ENCODE measurements at places on chromosomes 4 and X. TPM values are rescaled to one million over a fixed set of nuclear protein-coding genes. Genes with fewer than 3 reads are reported as not detected.

The XAGE2 gene
- not detected for total RNA-seq

The LGI2 gene
- total RNA-seq = not detected

The FANCB gene
- total RNA-seq = 2.4 TPM

The DUSP21 gene
- total RNA-seq = not detected

The TMEM150C gene
- not detected for total RNA-seq
